ENCODE measurements at places on chromosomes 2 and 18.

- no peak for DNase-seq
Observed at GRCh38 chr2:185862657-185863398, 124.2 kb downstream of the FSIP2 start.

DNA sequence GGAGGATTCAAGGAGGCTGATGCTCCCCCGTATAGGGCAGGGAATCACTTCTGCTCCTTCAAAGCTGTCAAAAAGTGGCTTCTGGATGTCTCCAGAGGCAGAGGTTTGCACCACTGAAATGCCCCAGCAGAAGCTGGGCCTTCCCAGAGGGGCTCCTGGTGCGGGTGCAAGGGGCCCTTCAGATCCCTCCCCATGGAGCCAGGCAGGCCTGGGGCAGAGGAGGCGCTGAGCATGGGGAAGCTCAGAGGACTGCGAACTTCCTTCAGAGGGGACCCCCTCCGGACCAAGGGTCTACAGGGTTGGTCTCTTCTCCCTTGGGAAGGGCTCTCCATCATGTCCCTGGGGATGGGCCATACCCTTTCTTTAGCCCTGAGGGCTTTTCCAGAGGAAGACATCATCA is 341.2 kb downstream of the DYSF start:
- DNase-seq: no peak

DNA sequence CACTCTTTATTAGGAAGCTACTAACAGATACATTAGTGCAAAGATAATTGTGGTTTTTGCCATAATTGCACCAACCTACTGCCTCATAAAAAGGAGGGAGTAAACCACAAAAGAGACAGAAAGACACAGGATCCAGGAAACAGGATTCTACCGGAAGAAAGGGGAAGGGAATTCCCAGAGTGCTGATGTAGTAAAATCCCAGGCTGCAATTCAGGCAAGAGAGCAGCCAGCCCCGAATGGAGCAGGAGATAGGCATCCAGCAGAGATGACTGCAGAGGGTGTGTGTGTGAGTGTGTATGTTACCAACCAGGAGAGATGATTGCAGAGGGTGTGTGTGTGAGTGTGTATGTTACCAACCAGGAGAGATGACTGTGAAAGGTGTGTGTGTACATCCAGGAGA is 84.4 kb downstream of the KCNS3 start:
- no peak for DNase-seq

- DNase-seq: no peak
Observed at GRCh38 chr2:74228772-74229171, 30.4 kb downstream of the MTHFD2 start.

DNA sequence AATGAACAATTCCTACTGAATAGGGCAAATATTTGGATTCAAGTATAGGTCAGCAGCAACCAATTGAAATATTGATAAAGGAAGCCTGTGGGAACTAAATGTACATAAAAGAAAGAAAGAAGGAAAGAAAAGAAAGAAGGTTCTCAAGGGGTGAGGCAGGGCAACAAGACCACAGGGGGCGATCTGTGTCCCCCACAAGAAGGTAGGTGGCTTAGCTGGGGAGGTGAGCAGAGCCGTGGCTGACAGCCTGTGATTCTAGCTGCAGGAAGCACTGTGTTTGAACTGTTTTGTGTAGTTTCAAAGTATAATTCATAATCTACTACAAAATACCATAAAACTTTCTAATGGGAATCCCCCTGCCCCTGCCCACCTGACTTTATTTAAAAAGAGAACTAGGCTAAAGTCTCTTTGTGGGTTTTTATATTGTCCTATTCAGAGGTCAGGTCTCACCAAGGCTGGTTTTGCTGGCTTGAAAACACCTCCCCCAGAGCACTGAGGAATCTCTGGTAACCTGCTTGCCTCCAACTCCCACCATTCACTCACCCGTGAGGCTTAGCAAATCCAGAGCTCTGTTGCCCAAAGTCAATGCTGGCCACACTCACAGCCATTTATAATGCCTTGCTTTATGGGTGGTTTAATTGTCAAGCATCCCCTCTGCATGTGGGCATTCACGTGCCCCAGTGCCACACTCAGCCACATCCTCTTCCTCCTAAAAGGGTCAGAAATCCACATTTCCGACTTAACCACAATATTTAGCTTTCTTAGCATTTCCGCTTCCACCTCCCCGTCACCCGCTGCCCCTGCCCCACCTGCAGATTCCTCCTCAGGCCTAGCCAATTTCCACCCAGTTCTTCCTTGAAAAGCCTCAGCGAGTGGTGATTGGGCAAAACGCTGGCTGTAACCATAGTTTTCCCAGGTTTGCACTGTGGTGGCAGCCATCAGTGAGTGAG is 36.4 kb upstream of the LMAN1 start:
- DNase-seq: no peak

DNA sequence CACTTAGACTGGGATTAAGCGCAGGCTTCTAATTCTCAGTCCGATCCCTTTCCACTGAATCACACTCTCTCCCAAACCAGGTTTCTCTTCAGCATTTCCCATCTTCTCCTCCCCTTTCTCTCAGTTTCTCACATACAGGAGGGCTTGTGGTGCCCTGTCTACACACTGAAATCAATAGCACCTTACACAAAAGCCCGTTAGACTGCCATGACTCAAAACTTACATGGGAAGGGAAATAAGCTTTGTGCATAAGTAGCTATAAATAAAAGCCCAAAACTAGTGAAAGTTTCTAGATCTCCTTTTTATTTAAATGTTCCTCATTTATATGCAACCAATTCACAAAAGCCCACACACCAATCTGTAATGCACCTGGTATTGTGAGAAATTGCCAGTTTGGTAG is 318.4 kb downstream of the TXNL1 start:
- no peak for DNase-seq
